Glomerular endothelial cell (primary cell): ENCODE measurements at places on chromosomes 7 and 10.

DNA sequence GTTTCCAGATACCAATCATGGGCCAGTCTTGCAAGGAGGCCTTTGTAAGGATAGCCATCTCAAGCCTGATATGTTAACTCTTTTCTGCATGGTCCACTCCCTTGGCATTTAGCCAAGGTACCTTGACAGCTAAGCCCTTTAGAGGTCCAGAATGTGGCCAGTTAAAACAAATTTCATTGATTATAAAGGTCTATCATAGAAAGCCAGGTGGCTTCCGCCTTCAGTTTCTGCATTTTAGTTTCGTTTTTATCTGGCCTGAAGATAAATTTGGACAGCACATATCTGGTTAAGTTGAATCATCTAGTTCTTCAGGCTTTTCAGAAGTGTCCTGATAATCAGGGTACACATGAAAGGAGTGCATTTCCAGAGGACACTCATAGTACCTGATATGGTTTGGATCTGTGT, 30.7 kb downstream of the ANKIB1 start:
- no peak for DNase-seq

DNA sequence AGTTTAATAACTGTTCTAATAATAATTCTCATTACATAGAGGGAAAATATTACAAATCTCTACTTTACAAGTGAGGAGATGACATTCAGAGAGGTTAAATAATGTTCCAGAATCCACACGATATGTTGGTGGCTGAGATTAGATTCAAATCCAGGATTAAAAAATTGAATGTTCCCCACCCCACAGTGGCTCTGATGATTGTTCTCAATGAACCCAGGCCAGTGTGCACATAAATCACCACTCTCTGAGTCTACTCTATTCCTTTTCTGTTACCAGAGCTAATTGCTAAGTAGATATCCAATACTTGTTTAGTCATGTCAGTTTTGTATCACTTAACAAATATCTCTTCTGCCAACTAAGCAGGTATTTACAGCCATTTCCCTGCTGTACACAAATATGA, 281.0 kb downstream of the ABCA13 start:
- DNase-seq = no peak

GRCh38 chr10:118307859-118308258, 34.3 kb downstream of the FAM204A start:
- no peak for DNase-seq

DNA sequence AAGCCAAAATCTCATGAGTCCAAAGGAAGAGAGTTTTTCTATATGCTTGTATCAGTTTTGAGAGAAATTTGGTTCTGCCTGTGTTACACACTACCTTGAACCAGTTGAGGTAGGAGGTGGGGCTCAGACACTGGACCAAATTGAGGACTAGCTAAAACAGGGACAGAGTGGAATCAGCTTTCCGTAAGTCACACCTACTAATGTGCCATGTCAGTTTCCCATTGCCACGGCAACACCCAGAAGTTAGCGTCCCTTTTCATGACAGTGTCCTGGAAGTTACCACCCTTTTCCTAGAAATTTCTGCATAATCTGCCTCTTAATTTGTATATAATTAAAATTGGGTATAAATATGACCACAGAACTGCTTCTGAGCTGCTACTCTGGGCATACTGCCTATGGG, 9.0 kb downstream of the ADK start:
- no peak for DNase-seq

GRCh38 chr10:115051216-115051615, 41.9 kb upstream of the ATRNL1 start:
- no peak for DNase-seq

GRCh38 chr10:23358357-23358756, 13.8 kb upstream of the C10orf67 start:
- DNase-seq = no peak

DNA sequence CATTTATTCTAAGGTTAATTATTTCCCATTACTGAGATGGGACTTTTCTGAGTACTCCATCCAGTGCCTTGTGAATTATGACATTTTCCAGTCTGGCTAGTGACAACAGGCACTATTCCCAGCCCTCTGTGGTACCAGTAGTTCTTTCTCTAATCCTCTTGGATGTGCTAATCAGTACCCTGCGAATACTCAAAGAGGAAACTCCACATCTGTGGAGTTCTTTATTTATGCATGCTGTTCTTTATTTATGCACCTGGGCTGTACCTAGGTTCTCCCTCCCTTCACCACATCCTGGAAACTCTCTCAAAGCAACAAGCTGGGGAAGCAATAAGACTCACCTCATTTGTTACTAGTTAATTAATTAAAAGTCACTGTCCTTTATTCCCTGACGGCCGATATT, 83.5 kb downstream of the TSPAN12 start:
- DNase-seq = no peak

DNA sequence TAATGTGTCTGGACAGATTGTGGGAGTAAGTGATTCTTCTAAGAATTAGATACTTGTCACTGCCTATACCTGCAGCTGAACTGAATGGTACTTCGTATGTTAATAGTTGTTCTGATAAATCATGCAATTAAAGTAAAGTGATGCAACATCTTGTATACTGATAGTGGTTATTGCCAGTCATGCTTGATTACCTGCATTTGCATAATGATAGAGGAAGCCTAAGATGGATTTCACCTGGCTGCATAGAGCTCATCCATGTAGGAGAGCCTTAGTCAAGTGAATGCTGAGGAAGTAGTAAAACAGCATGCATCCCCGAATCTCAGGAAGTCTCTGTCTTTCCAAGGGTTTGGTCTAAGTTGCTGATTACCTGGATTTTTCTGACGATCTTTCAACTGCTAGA, 64.2 kb upstream of the CAPZA2 start:
- no peak for DNase-seq
